ENCODE measurements at places on chromosomes 11 and 22.

DNA sequence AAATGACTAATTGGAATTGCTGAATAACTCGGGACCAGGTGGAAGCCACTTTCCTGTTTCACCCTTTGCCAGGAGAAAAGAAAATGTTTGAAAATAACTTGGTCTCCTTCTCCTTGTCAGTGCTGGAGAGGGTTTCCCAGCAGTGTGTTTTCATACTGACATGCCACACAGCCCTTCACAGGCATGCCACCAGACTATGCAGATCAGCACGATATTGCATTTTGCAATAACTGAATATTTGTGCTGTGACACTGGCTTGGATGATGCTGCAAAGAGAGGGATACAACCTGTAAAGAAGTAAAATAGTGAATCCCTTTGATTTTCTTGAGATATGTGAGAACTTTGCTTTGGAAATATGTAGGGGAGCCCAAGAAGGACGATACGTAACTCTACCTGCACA, 200.0 kb upstream of the NAV2 start:
- DNase-seq = no peak

GRCh38 chr11:112219476-112220232, 6.6 kb upstream of the PTS start:
- peak; percentile 90 for DNase-seq

DNA sequence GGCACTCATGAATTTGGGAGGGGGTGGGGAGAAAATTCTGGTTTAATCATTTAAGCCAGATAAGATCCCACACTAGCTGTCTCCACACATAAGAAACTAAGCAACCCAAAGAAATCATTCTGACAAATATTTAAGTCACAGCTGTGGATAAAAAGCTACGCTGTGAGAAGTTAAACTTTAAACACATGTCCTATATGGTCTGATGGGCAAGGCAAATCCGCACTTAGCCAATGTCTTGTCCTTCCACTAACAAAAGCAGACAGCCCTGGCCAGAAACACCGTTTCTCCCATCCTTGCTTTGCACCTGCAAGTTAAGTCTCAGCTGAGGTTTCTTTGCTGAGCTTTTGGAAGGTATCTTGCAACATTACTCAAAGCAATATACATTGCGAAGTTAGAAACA, 68.0 kb downstream of the ETS1 start:
- no peak for DNase-seq

DNA sequence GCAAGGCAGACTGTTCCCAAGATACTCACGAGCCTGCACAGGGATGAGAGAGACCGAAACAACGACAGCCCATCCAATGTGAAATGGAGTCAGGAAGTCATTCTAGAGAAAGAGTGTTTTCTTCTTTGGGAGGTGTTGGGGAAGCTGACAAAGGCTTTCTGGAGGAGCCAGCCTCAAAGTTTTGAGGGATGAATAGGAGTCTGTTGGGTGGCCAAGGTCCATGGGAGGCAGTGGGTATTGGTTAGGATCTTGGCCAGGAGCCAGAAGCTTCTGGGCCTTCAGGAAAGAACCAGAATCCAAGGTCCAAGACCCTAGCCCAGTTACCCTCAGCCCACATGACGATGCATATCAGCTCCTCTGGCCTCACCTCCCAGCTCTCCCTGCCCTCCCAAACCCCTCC, 59.9 kb upstream of the SHISAL1 start:
- DNase-seq = no peak

DNA sequence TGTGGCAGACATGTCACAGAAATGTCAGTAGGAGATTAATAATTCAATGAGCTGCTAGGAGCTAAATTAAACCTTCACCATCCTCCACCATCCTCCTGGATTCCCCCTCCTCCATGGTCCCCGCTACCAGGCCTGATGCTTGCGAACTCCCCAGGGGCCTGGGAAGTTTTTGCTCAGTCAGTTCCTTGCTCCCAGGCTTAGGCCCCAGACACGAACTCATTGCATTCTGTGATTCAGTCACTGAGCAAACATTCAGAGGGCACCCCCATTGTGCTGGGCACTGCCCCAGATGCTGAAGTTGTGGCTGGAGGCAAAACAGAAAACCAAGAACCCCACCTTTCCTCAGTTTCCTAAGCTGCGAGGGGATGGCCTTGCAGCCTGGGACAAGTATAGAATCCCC, 14.3 kb downstream of the NPTXR start:
- DNase-seq = no peak

- no peak for DNase-seq
These were observed 40.5 kb downstream of the MICAL2 start for GRCh38 chr11:12150831-12151382.

GRCh38 chr22:49431551-49431950, 396.1 kb downstream of the BRD1 start:
- no peak for DNase-seq

DNA sequence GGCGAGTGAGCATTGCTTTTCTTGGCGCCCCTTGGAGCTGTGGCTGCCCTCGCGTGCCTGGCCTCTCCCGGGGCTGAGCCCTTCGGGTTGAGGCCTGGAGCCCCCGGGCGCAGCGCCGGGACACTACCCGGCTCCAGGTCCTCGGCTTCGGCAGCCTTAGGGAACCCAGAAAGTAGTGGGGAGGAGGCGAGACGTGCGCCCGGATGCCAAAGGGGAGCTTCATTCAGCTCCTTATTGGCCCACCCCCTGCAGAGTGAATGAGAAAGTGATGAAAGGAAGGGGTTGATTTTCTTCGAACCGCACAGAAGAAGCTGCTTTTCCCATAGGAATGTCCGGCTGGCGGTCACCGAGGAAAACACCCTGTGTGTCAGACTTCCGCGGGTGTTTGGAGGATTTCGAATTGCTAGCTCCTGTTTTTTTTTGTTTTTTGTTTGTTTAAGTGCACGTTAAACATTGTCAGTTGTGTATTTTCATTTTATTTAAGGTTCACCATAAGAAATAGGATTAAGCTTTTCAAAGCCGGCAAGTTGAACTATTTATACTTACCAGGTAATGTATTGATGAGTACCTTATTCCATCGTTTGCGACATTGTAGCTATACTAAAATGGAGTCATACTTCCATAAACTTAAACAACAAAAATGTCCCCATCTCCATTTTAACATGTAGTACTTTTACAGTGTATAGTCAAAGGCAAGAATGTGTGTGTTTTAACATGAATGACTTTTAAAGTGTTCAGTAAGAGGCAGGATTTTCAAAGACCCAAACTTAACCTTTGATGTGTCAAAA, 841 bp upstream of the EIF4G2 start:
- DNase-seq = peak; percentile 69

- no peak for DNase-seq
These were observed 27.4 kb downstream of the SEZ6L start for GRCh38 chr22:26196657-26197056.

GRCh38 chr22:45454275-45454674, 40.8 kb downstream of the RIBC2 start:
- no peak for DNase-seq

- no peak for DNase-seq
These were observed 891.2 kb downstream of the KCNA4 start for GRCh38 chr11:29125606-29126005.

GRCh38 chr11:57476757-57477506, 16.6 kb downstream of the RTN4RL2 start:
- no peak for DNase-seq

GRCh38 chr11:11724994-11725393, 103.2 kb upstream of the GALNT18 start:
- no peak for DNase-seq

DNA sequence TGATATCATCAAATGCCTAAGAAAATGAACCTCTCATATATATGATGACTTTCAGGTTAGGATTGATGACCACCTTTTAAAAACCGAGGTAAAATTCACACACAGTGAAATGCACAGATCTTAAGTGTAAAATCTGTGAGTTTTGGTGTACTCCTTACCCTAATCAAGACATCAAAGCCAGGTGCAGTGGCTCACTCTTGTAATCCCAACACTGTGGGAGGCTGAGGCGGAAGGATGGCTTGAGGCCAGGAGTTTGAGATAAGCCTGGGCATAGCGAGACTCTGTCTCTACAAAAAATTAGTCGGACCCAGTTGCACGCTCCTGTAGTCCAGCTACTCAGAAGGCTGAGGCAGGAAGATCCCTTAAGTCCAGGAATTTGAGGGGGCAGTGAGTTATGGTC, 140.4 kb downstream of the UVRAG start:
- no peak for DNase-seq

GRCh38 chr22:46531581-46532175, 5.7 kb downstream of the CELSR1 start:
- no peak for DNase-seq

- DNase-seq = no peak
These were observed 70.4 kb downstream of the NCAPD3 start for GRCh38 chr11:134153147-134153905.

GRCh38 chr11:27234043-27234668, 128.9 kb downstream of the CCDC34 start:
- peak; percentile 98 for DNase-seq

DNA sequence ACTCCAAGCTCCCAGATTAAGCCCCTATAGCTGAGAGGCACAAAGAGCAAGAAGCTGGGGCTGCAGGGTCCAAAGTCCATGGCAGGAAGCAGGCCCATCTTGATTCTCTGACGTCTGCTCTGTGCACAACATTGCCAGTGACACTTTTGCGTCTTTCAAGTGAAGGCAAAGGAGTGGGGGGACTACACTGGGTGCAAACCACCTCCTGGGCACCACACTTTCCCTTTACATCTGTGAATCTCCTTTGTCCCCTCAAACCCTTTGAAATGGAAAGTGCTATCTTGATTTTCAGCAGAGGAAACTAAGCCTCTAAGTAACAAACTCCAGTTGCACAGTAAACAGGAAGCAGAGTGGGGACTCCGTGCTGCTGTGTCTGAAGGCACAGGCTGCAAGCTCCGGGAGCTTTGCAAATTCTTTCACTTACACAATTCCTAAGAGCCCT, 428.0 kb downstream of the LARGE1 start:
- DNase-seq = no peak

GRCh38 chr11:68652683-68653156, 31.6 kb upstream of the GAL start:
- no peak for DNase-seq

DNA sequence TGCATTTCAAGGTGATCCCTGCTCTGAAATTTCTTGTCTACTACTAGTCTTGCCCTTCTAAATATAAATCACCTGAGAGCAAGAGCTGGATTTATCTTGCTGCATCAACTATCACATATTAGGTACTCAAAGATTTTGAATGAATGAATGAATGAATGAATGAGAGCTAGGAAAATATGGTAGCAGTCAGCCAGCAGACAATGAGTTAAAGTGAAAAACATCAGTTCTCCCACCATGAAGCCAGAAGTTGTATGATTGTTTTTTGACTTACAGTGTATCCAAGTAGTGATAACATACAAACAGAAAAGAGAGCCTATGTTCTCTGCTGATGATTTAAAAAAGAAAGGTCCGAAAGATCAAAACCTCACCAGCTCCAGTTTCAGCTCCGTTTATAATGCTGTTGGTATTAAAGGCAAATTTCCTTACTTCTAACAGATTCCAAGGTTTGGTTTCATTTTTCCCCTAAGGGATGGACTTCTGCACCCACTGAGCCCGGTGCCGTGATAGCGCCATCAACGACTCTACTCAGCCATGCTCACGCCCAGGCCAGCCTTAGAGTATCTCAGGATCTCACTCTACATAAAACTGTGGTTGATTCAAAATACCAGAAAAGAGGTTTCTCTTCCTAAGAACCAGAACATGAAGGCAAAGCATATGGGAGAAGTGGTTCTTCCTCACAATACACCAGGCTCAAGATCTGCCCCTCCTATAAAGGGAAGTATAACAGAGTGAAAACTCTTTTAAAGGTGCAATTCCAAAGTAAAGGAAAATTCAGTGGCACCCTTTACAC, 92.0 kb downstream of the SGSM3 start:
- DNase-seq = no peak

DNA sequence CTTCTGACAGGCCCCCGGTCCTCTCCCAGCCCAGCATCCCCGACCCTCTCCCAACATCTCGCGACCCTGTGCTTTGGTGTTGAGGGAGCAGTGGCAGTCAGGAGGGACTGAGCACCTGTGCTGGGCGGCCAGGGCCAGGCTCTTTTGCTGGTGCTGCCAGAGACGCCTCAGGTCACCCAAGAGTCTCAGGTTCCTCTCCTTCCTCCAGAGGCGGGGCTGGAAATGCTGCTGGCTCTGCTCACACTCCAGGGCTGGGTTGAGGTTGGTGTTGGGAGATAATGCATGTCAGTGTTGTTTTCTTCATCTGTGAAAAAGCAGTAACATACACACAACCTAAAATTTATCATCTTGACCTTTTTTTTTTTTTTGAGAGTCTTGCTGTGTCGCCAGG, 1.2 kb upstream of the IGLL1 start:
- no peak for DNase-seq

- DNase-seq = no peak
These were observed 85.2 kb upstream of the PPARA start for GRCh38 chr22:46064966-46065666.

- no peak for DNase-seq
These were observed 2.8 kb downstream of the KRTAP5-6 start for GRCh38 chr11:1699771-1700170.

DNA sequence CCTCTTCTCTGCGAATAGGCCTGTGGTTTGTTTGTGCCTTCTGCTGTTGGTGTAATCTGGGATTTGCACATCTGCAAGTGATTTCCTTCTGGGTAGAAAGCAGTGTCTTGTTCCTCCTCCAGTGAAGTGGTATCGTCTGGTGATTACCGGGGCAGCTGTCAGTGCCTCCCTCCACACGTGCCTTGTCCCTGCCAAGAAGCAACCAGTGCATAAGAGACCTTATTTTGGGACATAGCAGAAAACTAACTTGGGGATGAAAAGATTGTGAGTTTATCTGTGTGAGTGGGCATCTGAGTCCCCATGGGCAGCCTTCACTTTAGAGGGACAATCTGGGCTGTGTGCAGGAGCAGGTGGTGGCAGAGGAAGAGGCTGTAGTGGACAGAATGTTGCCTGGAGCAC, 71.5 kb upstream of the SORL1-AS1 start:
- no peak for DNase-seq

GRCh38 chr22:35531676-35532075, 9.0 kb upstream of the RASD2 start:
- no peak for DNase-seq

DNA sequence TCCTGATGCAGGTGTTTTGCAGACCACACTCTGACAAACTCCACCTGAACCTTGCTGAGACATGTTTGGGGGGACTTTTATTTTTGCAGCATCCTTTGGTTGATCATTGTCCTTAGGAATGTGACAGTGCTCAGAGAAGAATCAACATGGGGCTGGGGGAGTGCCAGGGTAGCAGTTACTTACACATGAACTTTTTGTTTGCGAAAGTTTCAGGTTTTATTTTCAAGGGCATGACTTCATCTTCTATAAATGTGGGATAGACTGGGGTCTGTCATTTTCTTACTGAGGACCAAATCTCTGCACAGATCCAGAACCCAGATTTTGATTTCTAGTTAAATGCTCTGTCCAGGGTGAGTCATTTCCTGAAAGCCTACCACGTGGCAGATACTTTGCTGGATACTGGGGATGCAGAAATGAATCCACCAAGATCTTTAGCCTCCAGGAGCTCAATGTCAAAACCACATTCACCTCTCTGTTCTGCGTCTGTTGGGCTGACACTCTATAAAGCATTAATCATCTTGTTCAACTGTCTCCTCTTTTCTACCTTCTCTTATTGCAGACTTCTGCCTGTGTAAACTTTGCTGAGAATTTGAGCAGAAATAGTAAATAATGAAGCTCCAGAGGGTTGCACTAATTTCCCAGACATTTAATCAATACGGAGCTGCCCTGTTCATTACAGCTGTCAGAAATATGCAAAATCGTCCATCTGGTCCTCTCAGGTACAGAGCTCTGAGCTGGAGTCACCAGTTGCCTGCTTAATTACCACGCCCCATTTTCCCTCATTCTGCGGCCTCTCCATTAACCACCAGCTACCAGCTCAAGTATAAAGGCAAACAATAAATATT, 387.9 kb downstream of the MIAT start:
- peak; percentile 73 for DNase-seq

GRCh38 chr11:62994775-62995174, 10.0 kb upstream of the SLC22A6 start:
- DNase-seq = no peak

- DNase-seq = no peak
These were observed 24.6 kb downstream of the PPIL2 start for GRCh38 chr22:21690401-21690801.
